CD4-positive, alpha-beta memory T cell (primary cell): ENCODE measurements at places on chromosomes 6 and 20.

DNA sequence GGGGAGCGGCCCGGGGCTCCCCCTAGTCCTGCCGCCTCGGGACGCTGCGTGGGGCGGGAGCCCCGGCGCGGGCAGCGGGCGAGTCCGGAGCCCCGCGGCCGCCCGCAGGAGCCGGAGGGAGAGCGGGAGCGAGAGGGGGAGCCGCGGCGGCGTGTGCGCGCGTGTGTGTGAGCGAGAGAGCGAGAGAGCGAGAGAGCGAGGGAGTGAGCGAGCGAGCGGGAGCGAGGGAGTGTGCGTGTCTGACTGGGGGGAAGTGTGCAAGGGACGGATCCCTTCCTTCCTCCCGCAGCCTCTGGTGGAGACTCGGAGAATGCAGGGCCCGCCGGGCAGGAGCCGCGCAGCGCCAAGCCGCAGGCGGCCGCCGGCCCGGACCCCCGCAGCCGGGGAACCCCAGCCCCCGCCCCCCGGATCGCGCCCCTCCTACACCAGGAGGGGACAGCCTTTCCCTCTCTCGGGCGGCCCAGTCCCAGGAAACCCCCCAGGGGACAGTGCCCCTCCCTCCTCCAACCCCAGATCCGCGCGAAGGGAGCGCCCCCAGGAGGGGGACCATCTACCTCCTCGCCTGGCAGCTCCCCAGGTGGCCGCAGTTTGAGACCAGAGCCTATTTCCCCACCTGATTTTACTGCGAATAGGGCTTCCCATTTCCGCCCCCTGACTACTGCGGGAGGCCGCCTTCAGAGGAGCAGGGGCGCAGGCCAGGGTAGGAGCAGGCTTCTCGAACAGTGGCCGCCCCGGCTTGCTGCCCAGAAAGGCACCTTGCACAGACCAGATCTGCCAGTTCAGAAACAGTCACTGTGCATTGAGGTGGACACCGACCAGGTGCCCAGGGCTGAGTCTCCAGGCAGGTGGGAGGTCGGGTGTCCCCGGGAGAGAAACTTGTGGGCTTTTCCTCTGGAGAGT is at the start of gene CDH22:
Gene CDH22 (minus strand): TSS at position 241 of the 900 bp plus-strand sequence. CDS start 57,204 bp downstream, outside the sequence.
- DNase-seq = peak; percentile 26

- no peak for DNase-seq
Observed at GRCh38 chr6:149847939-149848267, 16.3 kb downstream of the LRP11 start.

GRCh38 chr20:15862178-15862577 is 711.1 kb downstream of the KIF16B start:
- DNase-seq = no peak

DNA sequence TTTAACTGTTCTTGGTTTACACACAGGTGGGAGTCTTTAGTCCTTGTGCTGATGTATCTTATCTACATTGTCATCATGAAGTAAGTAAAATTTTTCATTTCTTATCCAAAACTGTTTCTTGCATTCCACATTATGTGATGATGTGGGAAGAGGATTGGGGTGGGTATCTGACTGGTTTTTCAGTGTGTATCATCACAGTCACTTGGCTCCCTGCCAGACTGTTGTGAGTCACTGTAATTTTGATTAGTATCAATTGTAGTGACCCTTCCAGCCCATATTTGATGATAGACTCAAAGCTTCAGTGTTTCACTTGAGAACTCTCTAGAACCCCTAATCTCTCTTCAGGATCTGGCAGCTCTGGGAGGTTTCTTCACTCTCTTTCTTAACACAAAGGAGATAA is 84.5 kb upstream of the RIN2 start:
- DNase-seq = no peak

DNA sequence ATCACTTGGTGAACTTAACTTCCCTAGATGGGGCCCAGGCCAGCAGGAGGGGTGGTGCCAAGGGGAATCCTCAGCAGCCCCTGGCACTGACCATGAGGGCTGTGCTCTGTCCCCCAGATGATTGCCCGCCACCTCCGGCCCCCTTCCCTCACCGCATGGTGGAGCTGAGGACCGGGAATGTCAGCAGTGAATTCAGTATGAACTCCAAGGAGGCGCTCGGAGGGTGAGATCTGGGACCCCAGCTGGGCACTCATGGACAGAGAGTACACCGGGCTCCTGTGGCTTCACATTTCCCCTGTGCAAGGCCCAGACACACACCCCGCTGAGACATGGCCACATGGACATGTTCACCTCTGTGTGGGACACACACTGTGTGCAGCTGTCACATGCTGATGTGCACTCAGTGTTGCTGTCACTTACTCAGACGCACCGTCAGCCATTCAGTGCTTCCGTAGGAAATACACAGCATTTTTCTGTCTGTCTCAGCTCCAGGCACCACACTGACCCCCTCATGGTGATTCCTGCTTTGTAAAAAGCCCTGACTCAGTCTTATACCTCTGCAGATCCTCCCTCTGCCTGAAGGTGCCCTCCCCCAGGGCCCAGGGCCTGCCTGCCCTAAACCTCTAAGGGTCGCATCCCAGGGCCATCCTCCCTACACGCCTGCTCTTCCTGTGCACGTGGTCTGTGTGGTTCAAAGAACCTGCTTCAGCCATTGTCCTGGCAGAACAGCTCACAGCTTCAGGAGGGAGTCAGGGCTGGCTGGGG is 4.4 kb downstream of the MYLK2 start:
- no peak for DNase-seq

GRCh38 chr20:53797085-53797484 is 203.4 kb upstream of the ZNF217 start:
- DNase-seq = no peak

DNA sequence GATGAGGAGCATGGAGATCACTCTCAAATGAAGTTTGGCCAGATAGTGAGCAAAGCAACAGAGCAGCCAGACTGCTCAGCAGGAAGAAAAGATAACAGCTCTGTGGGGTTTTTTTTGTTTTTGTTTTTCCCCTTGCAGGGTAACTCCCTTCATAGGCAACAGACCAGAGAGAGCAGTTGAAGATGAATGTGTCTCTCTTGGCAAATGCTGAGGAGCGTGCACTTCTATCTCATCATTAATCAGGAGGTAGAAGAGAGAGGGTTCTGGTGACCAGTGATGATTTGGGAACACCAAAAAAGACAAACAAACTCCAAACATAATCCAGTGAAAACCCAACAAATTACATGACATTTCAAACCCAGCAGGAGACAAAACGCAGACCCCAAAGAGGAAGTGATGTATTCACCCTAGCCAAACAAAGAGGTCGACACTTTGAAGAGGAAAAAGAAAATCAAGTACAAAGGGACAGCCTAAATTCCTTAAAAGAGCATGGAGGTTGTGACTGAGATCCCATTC is 66.2 kb upstream of the RREB1 start:
- DNase-seq = no peak

DNA sequence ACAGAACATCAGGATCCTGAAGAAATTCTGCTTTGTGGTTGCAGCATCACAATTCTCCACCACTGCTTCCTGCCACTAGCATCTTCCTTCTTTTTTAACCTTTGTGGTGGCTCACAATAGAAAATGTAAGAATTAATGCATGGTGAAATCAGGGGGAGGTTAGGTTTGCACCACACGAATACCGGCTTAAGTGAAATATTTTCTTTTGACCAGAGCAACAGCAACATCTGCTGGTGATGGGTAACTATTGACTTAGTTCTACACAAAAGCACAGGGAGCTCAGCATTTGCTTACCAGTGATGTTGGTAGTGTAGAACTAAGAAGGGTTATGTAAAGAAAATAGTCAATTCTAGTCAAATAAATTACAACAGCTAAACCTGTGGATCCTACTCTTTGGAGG is 280.5 kb downstream of the SYNE1 start:
- DNase-seq = no peak

DNA sequence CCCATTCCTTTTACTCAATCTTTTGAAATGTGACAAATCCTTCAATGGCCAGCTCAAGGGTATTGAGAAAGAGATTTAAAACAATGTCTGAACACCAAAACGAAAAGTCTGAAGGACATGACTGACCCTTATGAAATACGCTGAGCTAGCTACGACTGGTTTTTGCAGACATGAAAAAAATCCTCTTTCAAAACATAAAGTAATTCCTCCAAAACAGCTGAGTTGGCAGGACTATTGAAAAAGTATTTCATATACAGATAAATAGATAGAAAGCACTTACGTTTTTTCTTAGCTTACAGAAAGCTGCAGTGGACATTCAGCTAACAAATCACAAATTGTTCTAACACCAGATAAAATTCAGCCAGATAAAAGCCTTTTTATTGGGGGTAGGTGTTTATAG is 702.7 kb upstream of the AGPAT4 start:
- DNase-seq = no peak
